Kidney (tissue), 22 donors: ENCODE measurements at places on chromosomes 7 and 10.
A peak's percentile ranks its signal among the peaks of the same experiment; 100 is the strongest.

DNA sequence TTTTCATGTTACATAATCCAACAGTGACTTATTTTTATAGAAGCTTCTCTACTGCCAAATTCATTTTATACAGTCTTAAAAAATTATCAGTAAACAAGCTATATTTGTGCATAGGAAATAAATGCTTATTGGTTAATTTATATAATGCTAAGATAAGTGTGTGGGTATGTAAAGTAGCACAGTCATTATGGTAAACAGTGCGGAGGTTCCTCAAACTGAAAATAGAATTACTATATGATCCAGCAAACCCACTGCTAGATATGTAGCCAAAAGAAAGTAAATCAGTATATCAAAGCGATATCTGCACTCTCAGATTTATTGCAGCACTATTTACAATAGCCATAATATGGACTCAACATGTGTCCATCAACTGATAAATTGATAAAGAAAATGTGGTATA, 71.1 kb downstream of the ATRNL1 start:
- DNase-seq: no peak

- no peak for DNase-seq
These were observed 31.7 kb downstream of the DYNC1I1 start for GRCh38 chr7:95804052-95804451.

GRCh38 chr7:27364344-27364758, 121.7 kb downstream of the EVX1 start:
- peak; percentile 29 for DNase-seq

GRCh38 chr7:157360483-157361025, 23.8 kb downstream of the DNAJB6 start:
- DNase-seq: no peak

- DNase-seq: peak; percentile 84
These were observed 562 bp downstream of the GRK5 start for GRCh38 chr10:119207713-119208552.

DNA sequence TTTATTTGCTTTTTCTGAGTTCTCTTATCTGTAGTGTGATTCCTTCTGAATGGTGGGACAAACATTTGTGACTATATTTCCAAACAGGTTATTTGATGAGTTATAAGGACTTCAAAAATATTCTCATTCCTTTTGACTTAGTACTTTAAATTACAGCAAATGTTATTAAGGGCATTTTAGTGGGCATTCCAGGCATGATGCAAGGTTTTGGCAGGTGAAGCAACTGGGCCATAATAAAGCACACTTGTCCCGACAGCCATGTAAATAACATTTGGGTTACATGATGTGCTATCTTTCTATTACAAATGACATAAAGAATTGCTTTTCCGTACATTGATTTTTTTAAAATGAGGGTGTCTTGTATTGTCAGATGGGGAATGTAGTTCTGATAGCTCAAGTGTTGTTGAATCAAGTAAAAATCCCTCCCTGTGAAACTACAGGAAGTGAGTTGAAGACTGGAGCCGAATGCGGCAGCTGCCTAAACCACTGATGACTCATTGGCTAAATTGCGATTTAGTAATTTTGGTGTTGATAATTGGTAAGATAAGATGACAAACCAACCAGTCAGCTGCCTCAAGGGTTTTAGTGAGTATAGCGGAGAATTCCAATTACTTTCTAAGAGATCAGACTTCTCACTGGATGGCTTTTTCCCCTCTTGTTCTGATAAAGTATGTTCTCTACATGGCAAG, 231.3 kb upstream of the NPY start:
- no peak for DNase-seq
